CD4-positive, alpha-beta T cell treated with Interleukin-1 beta for 1 hour (primary cell): ENCODE measurements at places on chromosomes 16 and 17.
A peak's percentile ranks its signal among the peaks of the same experiment; 100 is the strongest.

GRCh38 chr17:72691586-72691985, 400.9 kb downstream of the SLC39A11 start:
- DNase-seq = no peak

DNA sequence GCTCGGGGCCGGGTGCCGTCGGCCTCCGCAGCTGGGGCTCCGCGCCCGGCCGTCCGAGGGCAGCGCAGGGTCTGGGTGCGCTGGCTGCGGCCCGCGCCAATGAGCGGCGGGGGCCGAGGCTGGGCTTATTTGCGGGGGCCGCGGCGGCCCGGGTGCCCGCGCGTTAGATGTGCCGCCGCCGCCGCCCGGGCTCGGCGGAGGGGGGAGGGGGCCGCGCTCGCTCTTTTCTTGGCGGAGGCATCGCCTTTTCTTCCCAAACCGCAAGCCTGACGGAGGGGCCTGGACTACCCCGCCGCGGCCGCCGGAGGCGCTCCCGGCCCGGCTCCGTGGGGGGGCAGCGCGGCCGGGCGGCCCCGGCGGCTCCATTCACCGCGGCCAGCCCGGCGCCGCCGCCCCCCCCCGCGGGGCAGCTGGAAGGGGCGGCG, at the start of gene NOTUM:
Gene NOTUM, minus strand, starts transcription at position 101 of the 425 bp plus-strand sequence. CDS start 278 bp downstream, outside the sequence.
- DNase-seq = peak; percentile 28

- DNase-seq = no peak
These were observed 121.6 kb upstream of the ANKFN1 start for GRCh38 chr17:56031636-56032035.

GRCh38 chr16:12757546-12757945, 46.1 kb downstream of the CPPED1 start:
- no peak for DNase-seq

DNA sequence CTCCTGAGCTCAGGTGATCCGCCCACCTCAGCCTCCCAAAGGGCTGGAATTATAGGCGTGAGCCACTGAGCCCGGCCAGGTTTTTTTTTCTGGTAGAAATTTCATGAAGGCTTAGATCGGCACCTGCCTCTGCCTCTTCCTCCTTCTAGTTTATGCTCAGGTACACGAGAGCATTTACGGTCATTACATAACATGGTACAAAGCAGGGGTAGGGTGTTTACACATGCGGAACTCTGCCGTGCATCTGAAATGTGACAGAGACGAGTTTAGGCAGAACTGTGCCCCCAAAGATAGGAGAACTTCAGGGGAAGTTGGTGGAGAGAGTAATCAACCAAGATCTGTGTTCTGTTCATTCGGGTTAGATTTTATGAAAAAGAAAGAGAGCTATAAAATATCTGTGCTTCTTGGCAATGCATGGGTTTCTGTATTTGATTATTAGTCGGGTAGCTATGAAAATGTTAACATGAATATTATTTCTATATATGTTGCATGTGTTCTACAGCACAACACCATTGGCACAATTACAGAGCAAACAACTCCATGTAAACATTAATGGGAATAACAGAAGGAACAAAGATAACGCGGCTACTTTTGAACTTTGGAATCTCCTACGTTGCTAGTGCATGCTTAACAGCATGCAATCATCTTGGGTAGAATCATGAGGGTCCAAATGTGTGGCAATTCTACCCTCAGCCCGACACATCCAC, 23.5 kb upstream of the MAP2K6 start:
- DNase-seq = no peak

- DNase-seq = no peak
These were observed 428 bp downstream of the PHF12 start for GRCh38 chr17:28950752-28951427.

DNA sequence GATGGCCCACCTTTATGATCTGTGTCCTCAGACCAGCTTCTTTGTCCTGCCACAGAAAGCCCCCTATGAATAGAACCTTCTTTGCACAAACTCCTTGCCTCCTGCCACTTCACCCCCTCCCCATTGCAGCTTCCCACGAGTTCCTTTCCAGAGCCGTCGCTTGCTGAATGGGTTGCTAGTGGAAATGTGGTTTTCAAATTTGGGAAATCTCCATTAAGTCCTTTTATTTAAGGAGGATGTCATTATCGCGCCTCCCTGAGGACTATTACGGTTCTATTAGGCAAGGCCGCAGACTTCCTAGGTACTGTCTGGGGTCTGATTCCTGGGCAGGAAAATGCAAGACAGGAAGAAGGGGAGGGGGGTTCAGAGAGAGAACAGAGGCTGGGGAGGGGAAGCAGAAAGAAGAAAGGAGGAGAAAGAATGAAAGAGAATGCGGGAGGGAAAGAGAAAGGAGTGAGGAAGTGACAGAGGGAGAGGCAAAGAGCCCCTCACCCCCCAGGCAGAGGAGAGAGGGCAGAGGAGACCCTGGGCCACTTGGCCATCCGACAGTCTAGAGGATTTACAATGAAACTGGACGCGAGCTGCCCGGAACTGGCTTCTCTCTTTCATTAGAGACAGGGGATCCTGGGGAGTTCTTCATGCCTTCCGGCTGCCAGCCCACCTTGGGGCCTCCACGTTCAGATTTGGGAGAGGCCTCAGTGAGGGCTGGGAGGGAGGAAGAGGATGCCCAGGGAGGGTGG, 31.7 kb upstream of the ETV4 start:
- DNase-seq = no peak
